ENCODE measurements at places on chromosomes 1 and 21.
A peak's percentile ranks its signal among the peaks of the same experiment; 100 is the strongest.

- peak; percentile 48 for DNase-seq
Measured at GRCh38 chr1:6423321-6423999, 1.1 kb upstream of the ESPN start.

DNA sequence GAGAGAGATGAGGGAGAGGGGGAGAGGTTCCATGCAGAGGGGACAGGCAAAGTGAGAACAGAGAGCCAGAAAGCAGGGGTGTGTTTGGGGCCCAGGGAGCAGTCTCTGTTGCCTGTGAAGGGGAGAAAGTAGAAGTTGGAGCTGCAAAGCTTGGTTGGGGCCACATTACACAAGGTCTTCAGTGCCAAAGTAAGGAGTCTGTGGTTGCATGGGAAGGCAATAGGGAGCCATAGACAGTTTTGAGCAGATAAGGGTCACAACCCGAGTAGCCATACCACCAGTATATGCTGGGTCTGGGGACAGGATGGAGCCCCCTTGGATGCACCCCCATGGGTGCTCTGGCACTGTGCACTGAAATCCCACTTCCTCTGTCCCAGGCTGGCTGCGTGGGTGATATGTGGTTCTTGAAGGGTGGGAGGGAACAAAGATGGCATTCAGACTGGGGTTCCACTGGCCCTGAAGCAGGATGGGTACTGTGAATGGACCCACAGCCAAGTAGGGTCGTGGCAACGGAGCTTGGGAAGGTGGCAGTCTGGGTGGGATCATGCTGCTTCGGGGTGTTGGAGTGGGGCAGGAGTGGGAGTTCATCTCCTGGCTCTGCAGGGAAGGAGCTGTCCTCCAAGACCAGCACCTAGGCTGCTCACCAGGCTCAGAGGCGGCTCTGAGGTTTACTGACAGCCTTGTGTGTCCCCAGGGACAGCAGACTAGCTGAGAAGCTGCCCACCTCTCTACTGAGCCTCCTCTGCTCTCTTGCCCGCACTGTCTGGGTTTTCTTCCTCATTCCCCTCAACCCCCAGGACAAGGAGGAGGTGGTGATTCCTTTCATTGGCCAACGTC lies 12.1 kb downstream of the DRAXIN start:
- no peak for DNase-seq

- DNase-seq: no peak
Measured at GRCh38 chr1:238981317-238981933, 404.9 kb upstream of the CHRM3 start.

- no peak for DNase-seq
Measured at GRCh38 chr1:13760921-13761320, 60.9 kb downstream of the PRDM2 start.

GRCh38 chr21:44710294-44710665 lies 1.1 kb downstream of the TSPEAR start:
- DNase-seq: no peak

GRCh38 chr1:229129301-229130027 lies 141.4 kb upstream of the RAB4A start:
- no peak for DNase-seq

GRCh38 chr1:160996178-160996577 lies 24.8 kb downstream of the F11R start:
- no peak for DNase-seq

DNA sequence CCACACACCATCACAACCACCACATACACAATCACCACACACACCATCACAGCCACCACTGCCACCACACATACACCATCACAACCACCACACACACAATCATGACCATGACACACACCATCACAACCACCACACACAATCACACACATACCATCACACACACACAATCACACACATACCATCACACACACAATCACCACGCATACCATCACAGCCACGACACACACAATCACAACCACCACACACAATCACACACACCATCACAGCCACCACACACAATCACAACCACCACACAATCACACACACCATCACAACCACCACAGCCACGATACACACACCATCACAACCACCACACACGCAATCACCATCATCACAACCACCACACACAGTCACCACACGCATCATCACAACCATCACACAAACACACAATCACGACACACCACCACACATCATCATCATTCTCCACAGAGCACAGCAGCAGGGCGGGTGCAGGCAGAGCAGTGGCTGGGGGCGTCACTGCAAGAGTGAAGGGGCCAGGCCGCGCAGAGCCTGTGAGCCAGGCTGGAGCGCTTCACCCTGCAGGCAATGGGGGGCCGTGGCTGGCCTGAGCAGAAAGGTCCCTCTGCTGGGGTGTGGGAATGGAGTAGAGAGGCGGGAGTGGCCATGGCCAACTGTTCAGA lies 32.6 kb downstream of the CDCP2 start:
- DNase-seq: no peak

DNA sequence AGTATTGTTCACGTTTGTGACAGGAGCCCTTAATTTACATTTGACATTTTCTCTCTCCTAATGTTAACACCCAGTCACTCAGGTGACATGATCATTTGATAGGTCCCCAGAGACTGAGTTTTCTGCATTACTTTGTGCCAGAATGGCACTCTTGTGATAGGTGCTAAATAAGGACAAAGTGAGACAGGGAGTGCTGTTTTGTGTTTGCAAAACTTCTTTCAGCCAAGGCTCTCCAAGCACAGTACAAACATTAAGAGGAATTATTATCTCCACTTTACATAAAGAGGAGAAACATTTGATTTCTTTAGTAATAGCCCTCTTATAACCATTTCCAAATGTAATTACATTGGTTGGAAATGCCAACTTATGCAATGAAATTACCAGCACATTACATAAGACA lies 355.2 kb downstream of the NTNG1 start:
- no peak for DNase-seq

DNA sequence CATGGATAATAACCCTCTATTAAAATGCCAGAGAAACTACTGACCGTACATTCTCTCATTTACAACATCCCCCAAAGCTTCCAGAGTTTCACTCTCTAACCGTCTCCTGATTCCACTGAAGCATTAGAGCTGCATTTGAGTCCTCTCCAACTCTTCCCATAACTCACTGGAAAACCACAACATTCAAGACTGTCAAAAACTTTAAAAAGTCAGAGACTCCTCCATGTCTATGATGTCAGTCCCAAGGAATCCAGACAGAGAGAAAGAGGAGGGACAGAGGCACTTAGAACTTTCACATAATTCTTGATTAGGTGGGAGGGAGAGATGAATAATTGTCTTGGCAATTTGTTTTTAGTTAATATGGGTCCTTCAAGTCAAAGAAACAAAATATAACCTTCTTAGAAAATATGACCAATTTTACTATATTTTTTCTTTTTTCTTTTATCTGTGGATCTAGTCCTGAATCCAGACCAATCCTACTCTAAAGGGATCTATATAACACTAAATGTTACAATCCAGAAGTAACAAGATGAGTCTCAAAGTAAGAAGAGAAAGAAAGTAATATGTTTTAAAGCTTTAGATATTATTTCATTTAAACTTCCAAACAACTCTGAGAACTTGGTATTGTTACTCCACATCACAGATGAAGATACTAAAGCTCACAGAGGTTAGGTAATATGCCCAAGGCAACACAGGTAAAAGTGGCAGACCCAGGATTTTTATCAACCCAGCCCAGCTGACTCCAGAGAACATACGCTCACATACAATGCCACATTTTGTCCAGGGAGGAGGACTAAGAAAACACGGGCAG lies 23.8 kb downstream of the OTUD7B start:
- no peak for DNase-seq

DNA sequence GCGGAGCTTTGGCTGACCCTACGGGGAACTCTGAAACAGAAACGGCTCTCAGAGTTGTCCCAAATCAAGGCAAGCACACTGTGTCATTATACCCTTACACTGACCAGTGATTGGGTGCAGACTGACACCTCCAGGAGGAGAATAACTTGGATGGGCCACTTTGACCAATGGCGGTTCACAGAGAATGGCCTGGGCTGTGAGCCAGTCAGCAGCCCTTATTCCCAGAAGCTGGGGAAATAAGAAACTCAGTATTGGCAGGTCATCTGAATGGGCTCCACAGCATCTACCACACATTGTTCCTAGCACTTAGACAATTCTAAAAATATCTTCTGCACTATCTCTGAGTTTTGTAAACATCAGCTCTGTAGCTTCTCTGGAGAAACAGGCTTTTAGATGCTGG lies 265.2 kb downstream of the ADGRL2 start:
- no peak for DNase-seq

DNA sequence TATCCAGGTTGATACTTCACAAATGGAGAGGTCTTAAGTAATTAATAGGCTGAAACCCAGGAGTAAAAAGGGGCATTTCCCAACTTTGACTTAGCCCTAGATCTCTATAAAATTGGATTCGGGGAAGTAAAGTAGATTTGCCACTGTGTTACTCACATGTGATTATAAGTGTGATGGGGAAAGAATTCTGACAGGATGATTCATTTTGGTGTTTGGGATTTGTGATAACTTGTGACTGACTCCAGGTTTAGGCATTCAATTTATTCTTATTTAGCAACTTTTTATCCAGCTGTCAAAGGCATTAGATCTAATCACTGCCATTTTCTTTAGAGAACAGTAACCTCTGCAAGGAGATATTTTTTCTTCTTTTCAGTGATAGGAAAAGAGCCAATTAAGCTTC lies 175.5 kb downstream of the ASTN1 start:
- no peak for DNase-seq

DNA sequence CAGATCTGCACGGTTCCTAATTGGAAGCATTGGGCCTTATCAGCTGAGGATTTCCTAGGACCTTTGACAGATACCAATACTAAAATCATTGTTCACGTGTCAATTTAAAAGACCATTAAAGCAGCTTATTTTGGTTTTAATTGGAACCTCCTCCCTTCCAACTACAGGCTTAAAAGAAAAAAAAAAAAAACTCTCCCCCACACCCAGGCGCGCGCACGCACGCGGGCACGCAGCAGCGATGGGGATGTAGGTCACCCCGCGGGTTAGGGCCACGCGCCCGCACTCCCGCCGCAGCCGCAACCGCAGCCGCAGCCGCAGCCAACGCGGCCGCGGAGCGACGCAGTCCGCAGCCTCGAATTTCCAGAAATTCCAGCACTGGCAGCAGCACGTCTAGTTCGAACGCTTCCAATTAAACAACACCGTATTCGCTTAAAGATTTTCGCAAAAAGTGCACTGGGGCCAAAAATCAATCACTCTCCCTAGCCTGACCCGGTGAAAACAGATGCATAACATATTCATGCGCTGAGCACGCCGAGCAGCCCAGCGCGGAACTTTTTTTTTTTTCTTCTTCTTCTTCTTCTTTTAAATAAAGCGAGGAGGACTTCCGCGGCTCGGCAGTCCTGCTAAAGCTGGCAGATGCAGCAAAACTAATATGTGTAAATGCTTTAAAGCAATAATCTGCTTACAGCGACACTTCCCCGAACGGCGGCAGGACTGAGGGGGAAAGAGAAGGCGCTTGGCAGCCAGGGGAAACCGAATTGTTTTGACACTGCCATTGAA lies 13.3 kb upstream of the BARHL2 start:
- DNase-seq: no peak

- no peak for DNase-seq
Measured at GRCh38 chr1:25099343-25099951, 132.9 kb downstream of the SYF2 start.

GRCh38 chr1:221169447-221169889 lies 290.2 kb downstream of the HLX start:
- DNase-seq: no peak

DNA sequence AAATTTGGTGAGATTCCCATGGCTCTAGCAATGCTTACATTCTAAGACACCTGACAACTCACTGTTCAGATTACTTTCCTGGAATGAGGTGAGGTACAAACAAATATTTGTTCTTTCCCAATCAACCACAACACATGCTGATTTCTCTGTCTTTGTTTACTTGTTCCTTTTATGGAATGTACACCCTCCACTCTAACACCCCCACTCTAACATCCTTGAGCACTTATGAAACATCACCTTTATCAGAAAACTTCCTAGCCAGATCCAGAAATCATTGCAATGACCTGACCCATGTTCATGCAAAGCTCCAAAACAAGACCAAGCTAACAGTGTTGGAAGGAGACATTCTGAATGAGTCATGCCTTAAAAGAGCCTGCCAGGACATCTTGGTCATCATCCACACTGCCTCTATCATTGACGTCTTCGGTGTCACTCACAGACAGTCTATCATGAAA lies 35.5 kb downstream of the HSD3B1 start:
- no peak for DNase-seq

GRCh38 chr1:225897595-225898514 lies 8.9 kb upstream of the LEFTY1 start:
- no peak for DNase-seq

GRCh38 chr1:201916649-201917249 lies 28.1 kb downstream of the SHISA4 start:
- DNase-seq: no peak

DNA sequence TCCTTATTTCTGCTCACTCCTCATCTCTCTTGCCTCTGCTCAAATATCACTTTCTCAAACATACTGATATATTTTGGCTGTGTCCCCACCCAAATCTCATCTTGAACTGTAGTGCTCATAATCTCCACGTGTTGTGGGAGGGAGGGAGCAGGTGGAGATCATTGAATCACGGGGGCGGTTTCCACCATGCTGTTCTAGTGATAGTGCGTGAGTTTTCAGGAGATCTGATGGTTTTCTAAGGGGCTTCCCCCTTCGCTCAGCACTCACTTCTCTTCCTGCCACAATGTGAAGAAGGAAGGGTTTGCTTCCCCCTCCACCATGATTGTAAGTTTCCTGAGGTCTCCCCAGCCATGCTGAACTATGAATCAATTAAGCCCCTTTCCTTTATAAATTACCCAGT lies 26.6 kb downstream of the ZBTB8OS start:
- no peak for DNase-seq

- no peak for DNase-seq
Measured at GRCh38 chr1:242427519-242427918, 97.0 kb downstream of the PLD5 start.

DNA sequence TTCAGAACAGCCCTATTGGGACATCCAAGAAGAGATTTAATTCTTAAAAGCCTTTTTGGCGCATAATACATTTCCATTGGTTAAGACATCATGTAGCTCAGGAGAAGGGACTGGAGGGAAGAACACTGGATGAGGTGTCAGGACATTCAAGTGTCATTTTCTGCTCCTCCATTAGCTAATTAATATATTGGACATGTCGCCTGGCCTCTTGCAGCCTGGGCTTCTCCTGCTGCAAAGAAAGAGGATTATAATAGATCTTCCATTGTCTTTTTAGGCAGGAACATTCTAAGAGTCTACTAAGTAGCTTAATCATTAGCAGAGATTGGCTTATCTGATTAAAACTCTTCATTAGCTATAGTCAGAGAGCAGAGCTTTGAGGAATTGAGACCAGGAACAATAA lies 151.7 kb upstream of the COA6 start:
- DNase-seq: no peak

GRCh38 chr1:15943328-15943991 lies 32.4 kb downstream of the ZBTB17 start:
- no peak for DNase-seq
